ENCODE measurements at places on chromosomes 12 and 14.

GRCh38 chr12:45416126-45416525, 200.2 kb downstream of the ANO6 start:
- peak; percentile 3 for DNase-seq

DNA sequence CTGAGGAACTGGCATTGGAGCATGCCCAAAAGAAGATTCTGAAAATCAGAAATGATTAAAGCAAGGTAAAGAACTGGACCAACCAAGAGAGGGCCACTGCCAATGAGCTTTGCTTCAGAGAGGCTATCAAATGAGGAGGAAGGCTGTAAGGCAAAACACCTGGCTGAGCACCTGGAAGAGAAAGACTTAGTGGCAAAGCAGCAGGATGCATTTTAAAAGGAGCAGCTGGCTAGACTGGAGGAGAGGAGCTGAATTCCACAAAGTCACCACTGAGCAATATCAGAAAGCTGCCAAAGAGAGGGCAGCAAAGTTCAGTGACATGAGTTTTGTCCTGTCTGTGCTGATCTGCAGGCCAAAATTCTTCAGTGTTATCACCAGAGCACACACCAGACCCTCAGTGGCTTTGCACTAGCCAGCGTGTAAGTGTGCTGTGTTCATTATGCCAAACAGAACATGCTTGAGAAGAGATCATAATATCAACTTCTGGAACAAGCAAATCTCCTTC, 338.7 kb downstream of the TRHDE start:
- no peak for DNase-seq

DNA sequence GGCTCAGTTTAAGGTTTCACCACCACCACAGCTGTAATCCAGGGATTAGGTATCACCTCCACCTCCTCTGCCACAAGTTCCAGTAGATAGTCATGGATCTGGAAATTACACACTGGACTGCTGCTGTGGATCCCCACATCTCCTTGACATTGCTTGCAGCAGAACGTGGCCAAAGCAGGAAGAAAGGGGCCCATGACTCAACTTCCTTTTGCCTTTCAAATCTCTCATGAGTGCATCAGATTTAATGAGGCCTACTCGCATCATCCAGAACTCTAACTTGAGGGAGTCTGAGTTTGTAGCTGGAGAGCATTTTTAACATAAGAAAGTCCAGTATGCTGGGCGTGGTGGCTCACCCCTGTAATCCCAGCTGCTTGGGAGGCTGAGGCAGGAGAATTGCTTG, 29.2 kb upstream of the TMED10 start:
- peak; percentile 78 for DNase-seq

- no peak for DNase-seq
Measured at GRCh38 chr14:79502136-79502750, 709.1 kb downstream of the DIO2 start.

DNA sequence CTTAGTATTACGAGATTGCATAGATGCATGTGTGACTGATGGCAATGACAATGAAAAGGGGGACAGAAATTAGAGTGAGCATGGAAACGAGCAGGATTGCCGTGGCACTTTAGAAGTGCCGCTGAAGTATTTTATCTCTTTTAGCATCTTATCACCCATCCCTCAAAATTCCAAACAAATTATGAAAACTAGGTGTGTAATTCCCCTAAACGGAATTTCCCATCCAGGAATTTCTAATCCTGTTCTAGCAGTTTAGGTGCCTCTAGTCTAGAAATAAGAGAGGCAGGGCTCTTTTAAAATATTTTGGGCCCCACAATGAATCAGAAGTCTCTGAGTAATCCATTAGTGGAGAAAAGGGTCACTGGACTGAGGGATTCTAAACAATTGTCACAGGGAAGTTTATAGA, 947 bp downstream of the TMEM52B start:
- peak; percentile 62 for DNase-seq

GRCh38 chr12:9064815-9065606, 50.7 kb downstream of the A2M start:
- peak; percentile 39 for DNase-seq

DNA sequence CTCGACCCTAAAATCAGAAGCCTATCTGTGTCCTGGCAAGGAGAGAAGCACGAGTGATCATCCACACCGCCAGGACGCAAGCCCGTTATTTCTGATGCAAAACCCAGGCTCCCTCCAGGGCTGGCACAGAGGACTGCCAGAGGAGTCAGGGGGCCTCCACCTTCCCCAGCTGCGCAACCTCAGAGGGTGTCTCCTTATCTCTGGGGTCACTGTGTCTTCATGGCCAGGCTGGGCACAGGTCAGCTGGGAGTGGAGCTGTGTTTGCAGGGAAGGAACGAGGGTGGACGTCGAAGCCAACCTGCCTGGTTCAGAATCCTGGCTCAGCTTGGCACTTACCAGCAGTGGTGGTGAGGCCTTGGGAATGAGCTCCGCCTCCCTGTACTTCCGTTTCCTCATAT, 12.0 kb upstream of the SERPINA3 start:
- no peak for DNase-seq

DNA sequence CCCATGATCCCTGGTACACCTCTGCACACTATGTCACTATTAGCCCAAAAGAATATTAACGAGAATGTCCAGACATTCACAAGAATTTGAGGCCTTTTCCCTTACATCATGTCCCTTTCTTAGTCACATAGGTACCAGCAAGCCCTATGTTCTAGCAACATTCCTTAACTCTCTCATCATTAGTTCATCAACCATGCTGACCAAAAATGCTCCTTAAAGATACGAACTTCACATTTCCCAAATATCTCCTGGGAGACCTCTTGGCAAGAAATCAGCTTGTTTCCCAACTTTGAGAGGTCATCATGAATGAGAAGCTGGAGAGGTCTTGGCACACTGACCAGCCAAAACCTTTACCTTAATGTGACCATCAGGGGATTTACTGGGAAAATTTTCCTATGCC, 4.6 kb downstream of the SALL2 start:
- DNase-seq = peak; percentile 84

GRCh38 chr12:121799842-121800693, 3.7 kb upstream of the SETD1B start:
- DNase-seq = peak; percentile 95

- no peak for DNase-seq
Measured at GRCh38 chr12:64790166-64790565, 31.0 kb upstream of the GNS start.

DNA sequence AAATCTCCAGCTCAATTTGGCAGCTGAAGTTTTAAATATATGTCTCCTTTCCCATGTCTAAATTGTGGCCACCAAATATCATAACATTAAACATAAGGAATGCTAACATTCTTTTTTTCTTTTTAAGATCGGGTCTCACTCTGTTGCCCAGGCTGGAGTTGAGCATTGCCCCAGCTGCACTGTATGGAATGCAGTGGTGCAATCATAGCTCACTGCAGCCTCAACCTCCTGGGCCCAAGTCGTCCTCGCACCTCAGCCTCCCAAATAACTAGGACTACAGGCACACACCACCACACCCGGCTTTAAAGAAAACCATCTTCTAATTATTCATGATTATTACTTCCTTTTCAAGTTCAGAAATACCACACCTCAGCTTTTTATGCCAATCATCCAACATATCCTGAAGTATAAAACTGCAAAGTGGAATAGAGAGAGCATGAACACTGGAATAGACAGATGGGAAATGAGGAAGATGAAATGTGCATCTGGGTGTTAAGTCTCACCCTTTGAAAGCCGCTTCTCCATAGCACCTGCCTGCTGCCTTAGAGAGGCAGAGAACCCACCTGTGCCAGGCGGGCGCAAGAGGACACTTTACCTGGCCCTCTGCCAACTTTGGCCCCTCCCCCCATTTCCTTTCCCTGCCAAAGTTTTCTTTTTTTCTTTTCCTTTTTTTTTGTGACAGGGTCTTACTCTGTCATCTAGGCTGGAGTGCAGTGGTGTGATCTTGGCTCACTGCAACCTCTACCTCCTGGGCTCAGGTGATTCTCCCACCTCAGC, 2.8 kb upstream of the EML1 start:
- no peak for DNase-seq

- DNase-seq = peak; percentile 85
Measured at GRCh38 chr14:77580964-77581505, 35.4 kb downstream of the SPTLC2 start.

DNA sequence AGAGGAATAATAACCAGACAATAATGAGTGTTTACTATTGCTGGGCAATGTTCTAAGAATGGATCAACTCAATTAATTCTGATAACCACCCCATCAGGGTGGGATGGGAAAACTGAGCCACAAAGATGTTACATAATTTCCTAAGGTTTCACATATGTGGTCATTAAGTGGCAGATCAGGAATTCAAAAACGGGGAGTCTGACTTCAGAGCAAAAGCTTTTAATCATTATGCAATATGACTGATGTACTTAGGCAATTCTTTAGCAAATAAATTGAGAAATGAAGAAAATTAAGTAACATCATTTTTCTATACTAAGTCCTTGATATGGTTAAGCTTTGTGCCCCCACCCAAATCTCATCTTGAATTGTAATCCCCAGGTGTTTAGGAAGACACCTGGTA, 53.4 kb downstream of the PLCZ1 start:
- DNase-seq = peak; percentile 39

DNA sequence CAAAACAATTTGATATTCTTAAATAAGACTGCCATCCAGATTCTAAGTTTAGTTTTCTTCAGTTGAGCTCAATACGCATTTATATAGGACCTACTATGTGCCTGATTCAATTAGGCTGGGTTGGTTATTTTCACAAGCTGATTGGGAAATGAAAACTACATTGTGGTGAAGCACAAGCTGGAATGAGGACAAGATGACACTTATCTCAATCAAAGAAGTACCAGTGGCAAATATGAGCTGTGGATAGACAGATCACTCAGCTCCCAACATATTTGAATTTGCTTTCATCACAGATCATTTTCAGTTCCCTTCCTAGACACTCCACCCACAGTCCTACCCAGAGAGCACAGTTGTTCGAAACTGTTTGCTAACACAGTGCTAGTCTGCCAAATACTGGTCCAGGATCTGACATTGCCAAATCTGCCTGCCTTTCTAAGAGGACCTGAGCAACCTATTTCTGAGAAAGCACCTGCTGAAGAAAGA, 74.7 kb downstream of the LLPH start:
- DNase-seq = no peak

DNA sequence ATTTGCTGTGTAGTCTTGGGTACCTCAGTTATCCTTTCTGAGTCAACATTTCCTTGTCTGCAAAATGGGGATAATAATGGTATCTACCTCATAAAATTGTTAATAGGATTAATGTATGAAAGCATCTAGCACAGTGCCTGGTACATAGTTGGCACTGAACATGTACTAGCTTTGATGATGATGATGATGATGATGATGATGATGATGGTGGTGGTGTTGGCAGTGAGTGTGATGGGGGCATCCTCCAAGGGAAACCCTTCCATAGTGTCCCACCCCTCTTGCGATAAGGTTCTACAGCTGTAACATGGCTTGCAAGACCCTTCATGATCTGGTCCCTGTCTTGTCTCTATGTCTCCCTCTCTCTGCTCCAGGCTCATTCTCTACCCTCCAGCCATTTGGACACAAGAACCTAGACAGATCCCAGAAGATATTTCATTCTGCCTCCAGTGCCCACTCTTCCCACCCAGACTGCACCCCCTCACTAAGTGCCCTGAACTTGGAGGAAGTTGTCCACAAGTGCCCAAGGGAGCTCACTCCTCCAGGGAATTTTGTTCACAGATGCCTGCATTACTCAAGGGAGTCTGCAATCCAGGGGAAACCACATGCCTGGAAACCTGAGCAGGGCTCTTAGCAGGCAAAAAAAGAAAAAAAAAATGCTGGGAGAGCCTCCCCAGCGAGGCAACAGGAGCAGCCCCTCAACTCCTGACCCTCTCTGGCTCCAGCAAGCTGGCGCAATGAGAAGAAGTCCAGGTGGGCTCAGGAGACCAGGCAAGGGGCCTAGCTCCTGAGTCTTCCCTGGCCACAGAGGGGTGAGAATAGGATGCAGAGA, 10.1 kb upstream of the BDKRB1 start:
- peak; percentile 88 for DNase-seq

DNA sequence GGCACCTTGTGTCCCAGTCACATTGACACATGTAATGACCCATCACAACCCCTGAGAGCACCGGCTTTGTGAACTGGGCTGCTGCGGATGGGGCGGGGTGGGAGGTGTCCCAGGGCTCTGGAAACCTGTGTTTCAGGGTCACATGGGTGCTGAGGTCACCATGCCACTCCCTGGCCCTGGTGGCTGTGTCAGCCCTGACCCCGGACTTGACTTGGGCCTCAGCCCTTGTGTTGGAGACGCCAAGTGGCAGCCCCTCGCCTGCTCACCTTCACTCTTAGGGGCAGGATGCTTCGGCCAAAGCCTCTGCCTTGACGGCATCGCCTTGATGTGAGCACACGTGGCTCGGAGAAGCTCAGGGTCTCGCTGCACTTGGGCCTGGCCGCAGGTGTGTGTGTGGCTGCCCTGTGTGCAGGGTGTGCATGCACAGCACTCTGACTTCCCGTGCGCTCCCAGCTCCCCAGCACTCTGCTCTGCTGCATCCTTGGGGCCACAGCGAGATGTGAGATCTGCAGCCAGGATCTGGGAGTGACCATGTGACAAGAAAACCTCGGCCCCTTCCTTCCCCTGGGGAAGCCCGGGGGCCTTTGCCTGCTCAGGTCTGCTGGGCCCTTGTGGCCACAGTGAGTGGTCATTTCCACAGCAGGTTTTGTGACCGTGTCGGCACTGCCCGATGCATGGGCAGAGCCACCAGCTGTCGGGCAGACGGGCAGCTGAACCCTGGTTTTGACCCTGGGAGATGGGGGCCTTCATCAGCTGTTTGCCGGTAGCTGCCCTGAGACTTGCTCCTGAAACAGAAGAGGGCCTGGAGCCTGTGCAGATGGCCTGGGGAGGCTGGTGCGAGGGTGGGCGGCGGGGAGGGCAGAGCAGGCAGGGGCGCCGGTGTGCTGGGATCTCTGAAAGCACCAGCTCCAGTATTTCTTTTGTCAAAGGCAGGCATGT, 167.4 kb downstream of the KIF26A start:
- DNase-seq = no peak

DNA sequence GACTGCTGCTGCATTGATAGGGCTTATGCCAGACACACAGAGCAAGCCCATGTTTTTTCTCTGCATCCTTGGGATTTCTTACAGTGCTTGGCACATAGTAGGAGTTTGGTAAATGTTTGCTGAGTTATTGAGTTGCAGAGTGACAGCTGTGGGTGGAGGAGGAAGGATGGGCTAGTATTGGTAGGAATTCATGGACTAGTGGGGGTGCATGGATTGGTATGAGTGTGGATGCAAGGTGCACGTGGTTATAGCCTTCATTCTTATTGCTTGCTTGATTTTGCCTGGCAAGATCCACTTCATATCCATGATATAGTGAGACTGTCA, 11.4 kb downstream of the RGS6 start:
- no peak for DNase-seq

DNA sequence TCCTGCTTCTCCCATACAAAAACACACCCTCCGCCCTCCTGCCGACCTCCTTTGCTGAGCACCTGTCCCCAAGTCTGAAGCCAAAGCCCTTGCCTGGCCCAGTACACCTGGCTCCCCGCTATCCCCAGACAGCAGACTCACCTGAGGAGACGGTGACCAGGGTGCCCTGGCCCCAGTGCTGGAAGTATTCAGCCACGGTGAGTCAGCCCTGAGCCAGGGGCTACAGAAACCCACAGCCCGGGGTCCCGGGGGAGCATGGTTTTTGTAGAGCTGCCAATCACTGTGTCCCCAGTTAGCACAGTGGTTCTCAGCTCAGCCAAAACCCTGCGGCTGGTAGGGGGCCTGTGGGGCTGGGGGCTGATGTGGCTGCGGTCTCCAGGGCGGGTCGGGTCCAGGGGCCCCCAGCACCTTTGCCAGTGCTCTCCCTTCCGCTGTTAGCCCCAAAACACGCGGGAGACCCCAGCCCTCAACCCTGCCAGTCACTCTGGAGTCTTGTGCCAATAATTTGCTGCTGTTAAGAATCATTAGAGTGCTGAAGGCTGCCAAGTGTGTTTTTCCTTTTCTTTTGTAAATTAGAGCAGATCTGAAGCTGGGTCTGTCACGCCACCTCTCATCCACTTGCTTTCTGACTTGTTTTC, 339.0 kb downstream of the TMEM121 start:
- no peak for DNase-seq

Measured in EH (cell line).